Fibroblast of skin of abdomen (primary cell): ENCODE measurements at places on chromosomes 6 and 20.

- no peak for DNase-seq
Observed at GRCh38 chr6:73866305-73866704, 170.3 kb downstream of the CD109 start.

- DNase-seq = no peak
Observed at GRCh38 chr6:145728444-145729385, 6.6 kb downstream of the EPM2A start.

- DNase-seq = peak; percentile 51
Observed at GRCh38 chr6:96878143-96878542, 19.5 kb downstream of the NDUFAF4 start.

DNA sequence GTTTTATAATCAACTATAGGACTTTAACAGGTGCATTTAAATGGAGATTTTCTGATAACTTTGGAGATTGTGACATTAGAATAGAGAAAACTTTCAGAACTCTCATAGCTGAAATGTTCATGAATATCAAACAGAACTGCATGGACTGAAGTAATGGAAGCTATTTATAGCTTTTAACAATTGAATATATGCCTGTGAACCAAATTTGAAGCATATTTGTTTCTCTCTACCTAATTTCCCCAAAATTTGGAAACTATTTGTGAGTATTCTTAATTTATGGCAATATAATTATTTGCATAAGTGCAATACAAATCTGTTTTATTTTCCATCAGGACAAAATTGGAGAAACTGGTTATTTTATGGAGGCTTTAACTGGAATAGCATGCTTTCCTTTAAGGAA is 96.6 kb downstream of the PLG start:
- DNase-seq = no peak

DNA sequence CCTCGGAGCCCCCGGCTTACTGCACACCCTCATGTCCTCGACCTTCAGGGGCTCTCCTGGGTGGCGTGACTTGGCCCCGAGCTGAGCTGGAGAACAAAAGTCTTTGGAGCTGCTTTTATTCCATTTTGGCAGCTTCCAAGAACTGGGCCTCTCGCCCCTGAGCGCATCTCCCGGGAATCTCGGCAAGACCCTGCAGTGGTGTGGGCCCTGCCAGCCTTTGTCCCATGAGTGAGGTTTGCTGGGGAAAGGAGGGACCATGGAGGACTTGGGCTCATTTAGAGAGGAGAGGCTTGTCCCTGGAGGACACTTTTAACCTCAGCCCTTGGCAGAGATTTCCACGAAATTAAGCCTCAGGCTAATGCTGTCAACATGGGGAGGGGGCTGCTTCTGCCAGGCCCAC is 62.3 kb upstream of the SLCO4A1 start:
- DNase-seq = no peak
